ENCODE measurements at places on chromosomes 4 and X.

DNA sequence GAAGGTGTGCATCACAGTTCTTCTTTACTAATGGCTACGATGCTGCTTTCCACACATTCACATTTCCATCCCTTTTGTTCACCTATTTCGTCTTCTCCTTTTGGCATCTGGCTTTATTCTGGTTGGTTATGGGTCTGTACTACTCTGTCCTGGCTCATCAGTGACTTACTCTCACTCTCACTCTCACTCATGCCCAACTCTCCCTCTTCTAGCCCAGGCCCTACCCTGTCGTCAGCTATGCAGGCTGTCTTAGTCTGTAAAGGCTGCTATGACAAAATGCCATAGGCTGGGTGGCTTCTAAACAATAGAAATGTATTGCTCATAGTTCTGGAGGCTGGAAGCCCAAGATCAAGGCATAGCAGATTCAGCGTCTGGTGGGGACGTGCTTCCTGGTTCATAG, 105.6 kb upstream of the PUDP start:
- no peak for DNase-seq

GRCh38 chr4:170005472-170005871, 20.7 kb downstream of the MFAP3L start:
- no peak for DNase-seq

- DNase-seq, result no peak
These were observed 11.5 kb upstream of the SRPX start for GRCh38 chrX:38232079-38232686.

GRCh38 chr4:77538144-77538543, 67.5 kb upstream of the CXCL13 start:
- DNase-seq, result no peak

DNA sequence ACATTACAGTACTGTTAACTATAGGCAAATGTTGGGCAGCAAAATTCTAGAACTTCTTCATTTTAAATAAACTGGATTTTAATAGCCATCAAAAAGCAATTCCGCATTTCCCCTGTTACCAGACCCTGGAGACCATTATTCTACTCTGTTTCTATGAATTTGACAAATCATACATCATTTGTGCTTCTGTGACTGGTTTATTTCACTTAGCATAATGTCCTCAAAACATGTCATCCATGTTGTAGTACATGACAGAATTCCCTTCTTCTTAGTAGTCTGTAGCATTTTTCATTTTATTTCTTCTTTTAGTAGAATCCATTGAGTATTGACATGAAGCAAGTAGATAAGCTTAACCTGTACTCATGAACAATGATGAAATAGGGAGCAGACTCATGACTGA, 59.4 kb upstream of the PPP4R3C start:
- DNase-seq, result no peak

GRCh38 chr4:85508654-85509053, 33.7 kb downstream of the ARHGAP24 start:
- no peak for DNase-seq

GRCh38 chrX:69282893-69283690, 117.8 kb upstream of the PJA1 start:
- no peak for DNase-seq

DNA sequence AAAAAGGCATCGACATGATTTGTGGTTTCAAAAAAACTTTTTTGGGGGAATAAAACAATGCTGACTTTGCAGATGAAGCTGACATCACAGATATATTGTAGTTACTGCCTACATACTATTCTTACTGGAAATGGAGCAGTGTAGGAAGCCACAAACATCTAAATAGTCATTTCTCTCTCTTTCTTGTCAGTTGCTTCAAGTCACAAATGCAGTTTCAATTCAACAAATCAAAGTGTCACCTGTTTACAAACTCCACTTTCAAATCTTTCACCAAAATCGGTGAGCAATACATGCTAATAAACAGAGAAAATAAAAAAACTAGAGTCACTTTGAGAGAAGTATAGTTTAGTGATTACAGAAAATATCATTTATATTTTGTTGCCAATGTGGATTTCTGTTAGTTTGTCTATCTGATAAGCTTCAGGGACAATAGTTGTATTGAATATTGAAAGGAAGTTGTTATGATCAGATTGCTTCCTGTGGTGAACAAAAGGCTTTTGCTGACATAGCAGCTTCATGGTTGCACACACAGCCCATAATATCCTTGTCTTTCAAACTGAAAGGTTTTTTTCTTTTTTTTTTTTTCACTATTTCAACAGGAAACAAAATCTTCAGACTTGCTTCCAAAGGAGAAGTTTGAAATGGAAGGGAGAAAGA, 49.7 kb upstream of the PTPN13 start:
- peak; percentile 26 for DNase-seq

- no peak for DNase-seq
These were observed 1.0 kb upstream of the LPAR4 start for GRCh38 chrX:78746496-78746895.

GRCh38 chr4:183129675-183130074, 30.6 kb downstream of the WWC2 start:
- no peak for DNase-seq

- DNase-seq, result no peak
These were observed 10.5 kb upstream of the MAMLD1 start for GRCh38 chrX:150352581-150352980.

DNA sequence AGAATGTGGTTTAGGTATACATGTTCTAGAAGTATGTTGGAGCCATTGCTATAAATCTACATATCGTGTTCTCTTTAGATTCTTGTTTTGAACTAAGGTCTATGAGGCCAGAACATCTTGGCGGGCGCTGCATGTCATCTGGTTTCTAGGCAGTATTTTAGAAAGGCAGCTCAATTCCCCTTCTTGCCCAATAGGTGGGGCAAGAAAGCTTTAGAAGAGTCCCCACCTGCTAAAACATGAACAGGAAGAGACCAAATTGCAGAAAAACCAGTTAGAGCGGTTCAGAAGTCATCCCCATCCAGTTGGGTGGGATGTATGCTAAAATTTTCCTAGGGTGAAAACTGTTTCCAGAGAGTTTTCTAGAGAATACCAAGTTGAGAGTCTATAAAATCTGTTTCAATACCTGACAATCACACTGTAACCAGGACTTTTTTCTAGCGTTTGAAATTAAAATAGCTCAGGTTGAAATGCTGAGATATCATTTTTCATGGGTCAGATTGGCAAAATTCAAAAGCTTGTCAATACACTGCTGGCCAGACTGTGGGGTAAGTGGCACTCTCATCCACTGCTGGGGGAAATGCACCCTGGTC, 17.5 kb upstream of the SH3KBP1 start:
- peak; percentile 79 for DNase-seq

- DNase-seq, result peak; percentile 63
These were observed 59.2 kb upstream of the CD99 start for GRCh38 chrX:2631743-2632532.

GRCh38 chr4:21885241-21885640, 63.3 kb downstream of the KCNIP4 start:
- DNase-seq, result no peak

- DNase-seq, result peak; percentile 68
These were observed 28.3 kb upstream of the AP1S2 start for GRCh38 chrX:15882704-15883539.

DNA sequence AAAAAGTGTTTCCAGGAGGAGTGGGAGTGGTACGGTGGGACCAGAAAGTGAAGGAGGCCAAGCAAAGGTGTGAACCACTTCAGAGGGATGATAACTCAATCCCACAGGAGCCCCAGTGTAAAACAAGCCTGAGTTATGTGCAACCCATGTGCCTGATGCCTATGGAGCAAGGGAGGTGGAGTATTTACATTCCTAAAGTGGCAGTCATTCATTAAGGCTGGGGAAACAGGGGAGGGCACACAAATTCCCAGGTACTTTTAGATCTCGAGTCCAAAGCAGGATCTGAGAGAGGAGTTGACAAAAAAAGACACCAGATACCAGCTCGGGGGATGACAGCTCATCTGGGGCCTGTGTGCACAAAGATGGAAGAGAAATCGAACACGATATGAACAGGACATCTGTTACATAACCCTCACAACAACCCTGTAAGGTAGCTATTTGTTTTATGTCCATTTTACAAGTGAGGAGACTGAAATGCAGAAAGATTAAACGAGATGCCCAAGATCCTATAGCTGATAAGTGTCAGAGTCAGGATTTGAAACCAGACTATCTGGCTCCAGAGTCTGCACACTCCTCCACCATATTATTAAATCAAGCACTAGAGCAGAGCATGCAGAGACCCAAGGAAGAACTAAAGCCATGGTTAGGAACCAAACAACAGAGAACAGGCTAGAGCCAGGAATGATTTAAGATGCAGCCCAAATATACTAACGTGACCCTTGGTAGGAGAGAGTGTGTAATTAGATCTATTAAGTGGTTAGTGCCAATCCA, 91.9 kb upstream of the MAPK10 start:
- DNase-seq, result no peak

DNA sequence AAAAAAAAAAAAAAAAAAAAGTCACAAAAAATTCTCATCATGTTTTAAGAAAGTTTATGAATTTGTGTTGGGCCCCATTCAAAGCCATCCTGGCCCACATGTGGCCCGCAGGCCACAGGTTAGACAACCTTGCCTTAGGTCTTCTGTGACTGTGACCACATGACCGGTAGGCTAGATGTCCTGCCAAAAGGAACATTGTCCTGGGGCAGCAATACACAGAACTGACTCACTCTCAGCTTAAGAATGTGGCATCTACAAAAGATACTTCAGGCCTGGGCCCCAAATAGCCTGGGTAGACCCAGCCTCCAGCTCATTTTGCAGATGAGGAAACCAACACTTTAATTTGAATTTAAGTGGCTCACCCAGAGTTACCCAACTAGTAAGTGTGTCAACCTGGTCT, 10.0 kb downstream of the AWAT2 start:
- no peak for DNase-seq

DNA sequence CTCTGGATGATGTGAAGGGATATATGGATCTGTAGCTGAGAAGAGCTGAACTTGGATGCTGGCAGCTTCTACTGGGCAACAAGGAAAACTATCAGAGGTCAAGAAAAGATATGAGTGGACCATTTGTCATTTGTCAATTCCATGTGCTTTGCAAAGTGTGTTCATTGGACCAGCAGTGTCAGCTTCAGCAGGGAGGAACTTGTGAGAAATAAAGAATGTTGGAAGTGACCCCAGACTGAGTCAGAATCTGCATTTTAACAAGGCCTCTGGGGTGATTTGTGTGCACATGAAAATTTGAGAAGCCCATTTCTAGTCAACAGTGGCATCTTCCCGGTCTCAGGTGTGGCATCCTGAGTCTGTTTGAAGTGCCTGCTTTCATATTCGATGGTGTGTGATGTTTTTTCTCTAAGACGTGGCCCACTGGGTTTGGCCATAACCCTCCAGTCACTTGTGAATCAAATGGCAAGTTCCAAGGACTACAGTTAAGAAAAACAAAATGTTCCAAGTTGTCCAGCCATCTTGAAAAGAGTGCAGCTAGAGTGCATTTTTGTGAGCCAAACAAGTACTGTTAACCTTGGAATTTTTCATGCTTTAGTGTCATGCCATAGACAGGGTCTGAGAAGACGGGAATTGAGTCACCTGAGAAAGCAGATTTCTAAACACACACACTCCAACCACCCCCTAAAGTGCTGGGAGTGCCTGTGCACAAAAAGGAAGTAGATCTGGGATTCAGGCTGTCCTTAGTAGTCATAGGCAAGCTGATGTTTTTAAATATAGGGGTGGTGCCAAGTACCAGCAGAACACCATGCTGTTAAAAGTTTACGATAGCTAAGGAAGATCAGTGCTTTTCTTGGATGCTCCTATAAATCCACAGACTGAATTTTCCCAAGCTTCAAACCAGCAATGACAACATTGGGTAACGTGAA, 26.4 kb downstream of the GPM6B start:
- no peak for DNase-seq

- DNase-seq, result no peak
These were observed 4.5 kb downstream of the CXXC4 start for GRCh38 chr4:104490096-104490769.

- DNase-seq, result peak; percentile 83
These were observed 72.1 kb downstream of the PRSS12 start for GRCh38 chr4:118280501-118281218.

- no peak for DNase-seq
These were observed 266.6 kb upstream of the TAPT1 start for GRCh38 chr4:16492872-16493271.

DNA sequence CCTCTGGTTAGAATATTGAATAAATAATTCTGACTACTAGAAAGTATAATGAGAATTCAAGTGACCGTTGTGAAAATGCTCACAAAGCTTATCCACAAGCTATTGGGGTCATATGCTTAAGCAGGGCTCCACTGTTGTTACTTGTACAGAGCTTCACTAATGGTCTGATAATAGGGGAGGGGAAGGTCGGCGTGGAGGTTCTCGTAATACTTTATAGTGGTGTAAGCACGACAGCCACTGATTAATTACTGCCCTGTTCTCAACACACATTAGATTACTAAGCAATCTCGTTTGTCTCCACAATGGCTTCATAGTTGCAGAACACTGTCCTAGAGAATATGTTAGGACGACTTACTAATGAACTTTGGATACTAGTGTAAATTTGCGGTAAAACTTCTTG, 11.6 kb downstream of the UNC5C start:
- DNase-seq, result no peak

DNA sequence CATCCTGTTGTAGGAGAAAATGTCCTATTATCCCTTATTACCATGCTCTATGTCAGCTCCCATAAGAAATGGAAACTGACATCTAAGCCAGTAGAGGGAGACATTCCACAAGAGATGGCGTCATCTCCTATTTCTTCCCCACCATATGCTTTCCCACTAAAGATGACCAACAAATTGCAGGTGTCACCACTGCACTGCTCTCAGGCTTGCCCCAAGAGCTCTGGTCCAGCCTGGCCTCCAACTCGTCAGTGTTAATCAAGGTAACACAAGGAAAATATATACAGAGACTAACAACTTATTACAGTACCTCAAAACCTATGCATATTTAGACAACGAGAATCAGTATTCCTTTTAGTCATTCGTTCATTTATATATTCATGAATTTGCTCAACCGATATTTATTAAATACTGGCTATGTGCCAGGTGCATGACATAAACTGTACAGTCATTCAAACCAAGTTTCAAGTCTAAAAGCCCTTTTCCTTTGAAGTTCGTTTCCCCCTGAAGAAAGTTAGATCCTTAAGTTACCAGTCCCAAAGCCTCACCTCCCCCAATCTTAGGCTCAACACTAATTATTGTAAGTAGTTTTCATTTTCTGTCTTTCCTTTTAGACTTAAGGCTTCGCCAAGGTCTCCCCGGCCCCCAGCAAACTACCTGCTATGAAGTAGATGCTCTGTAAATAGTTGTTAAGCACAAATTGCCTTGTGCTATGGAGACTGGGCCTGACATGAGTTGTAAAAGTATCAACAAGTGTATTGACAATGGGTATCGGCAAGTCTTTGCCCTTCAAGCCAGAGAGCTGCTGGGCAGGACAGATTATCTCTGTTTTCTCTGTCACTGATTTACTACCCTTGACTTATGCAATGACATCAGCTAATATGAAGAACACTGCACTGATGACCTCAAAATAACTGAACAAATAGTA, 3.1 kb upstream of the FGB start:
- peak; percentile 61 for DNase-seq

- peak; percentile 95 for DNase-seq
These were observed at the start of gene CD99 for GRCh38 chrX:2690856-2691542. TSS of gene CD99 (plus strand) at chrX:2691295. CDS start at chrX:2691361, 66 bp downstream.

GRCh38 chr4:71564775-71565174, 219.1 kb downstream of the GC start:
- no peak for DNase-seq

GRCh38 chr4:80091688-80092087, 18.7 kb upstream of the ANTXR2 start:
- no peak for DNase-seq
